ENCODE measurements at places on chromosomes 2 and 18. TPM values are rescaled to one million over a fixed set of nuclear protein-coding genes. Genes with fewer than 3 reads are reported as not detected.

DNA sequence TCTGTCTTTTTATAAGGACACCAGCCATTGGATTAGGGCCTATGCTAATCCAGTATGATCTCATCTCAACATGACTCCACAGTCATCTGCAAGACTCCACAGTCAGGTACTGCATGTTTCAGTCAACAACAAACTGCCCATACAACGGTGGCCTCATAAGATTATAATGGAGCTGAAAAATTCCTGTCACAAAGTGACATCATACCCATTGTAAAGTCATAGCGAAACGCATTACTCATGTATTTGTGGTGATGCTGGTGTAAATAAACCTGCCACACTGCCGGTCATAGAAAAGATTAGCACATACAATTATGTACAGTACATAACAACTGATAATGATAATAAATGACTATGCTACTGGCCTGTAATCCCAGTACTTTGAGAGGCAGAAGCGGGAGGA is 102.2 kb downstream of the TEX51 start:
- DNase-seq, result no peak

DNA sequence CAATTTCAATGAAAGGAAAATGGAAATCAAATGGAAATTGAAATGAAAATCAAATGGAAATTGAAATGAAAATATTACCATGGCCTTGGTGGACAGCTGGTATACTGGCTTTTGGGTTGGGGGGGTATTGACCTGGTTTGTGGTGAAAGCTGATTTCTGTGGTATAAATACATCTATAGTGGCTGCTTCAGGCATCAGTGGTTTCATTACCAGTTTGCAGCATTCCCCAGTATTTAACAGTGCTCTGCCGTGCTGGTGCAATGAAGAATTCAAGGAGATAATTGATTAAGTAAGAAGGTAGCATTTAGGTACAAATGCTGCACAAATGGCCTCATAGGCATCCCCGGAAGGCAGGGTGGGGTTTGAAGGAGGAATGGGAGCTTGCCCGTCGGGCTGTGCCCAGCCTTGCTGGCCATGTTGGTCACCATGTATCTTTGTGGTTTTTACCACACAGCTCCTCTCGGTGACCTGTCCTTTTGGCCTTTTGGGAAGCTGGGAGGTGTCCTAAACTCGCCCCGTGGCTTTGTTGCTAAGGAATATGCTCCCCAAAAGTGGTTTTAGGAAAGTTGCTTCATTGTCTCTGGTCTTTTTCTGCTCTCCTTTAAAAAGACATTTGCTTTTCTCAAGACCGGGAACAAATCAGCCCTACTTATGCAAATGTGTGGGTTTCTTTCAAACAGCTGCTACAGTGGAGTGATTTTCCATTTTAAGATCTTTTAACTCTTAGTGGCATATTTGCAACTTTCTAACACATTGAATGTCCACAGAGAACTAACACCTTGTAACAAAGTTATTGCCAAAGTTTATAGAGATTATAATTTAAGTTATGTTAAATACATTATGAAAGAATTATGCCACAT is 28.6 kb downstream of the SNTG2 start:
- no peak for DNase-seq

DNA sequence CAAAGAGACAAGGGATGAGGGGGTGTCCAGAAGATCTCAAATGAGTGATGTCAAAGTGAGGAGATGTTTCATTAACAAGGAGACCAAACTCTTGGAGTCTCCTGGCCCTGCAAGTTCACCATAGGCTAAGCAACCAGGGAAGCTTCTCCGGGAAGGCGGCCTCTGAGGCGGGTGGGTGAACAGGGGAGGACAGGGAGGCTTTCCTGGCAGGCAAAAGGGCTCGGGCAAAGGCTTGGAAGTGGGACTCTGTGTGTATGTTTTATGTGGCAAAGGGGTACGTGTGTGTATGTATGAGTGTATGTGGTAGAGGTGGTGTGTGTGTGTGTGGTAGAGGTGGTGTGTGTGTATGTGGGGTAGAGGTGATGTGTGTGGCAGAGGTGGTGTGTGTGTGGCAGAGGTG is 163.9 kb downstream of the DYSF start:
- no peak for DNase-seq

DNA sequence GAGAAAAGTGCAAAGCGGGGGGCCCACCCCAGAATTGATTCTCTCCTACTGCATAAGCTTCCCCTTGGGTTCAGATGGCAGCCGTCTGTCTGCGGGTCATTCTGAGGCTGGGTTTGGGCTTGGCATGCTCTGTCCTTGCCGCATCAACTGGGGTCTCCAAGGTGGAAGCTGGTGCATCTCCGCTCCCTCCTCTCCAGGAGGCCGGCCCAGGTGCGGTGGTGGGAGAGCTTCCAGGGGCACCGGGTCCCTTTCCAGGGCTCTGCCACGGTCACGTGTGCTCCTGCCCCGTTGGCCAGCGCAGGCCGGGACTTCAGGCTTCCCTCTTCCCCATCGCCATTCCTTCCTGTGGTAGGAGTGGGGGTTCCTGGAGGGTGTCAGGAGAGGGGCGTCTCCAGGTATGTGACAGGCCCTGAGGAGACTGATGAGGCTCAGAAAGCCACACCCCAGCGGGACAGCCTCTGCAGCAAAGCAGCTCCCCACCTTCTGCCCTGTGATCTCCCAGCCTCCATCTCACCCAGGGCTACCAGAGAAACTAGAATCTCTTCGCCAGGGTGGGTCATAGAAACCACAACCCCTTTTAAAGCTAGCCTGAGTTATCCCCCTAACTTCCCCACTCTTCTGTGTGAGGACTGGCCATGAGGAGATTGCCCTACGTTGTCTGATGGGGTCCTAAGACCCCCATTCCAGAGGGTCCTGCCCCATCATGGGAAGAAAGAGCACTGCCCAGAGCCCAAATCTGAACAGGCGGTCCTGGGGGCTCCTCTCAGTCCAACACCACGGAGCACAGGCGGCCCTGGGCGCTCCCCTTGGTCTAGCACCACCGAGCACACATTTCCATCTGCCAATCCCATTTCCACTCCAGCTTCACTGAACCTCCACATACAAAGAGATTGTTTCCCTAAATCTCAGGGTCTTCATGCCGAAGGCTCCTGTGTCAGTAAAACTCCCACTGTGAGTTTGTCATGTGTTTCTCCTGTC is 76.6 kb downstream of the SLC66A2 start:
- DNase-seq, result no peak

DNA sequence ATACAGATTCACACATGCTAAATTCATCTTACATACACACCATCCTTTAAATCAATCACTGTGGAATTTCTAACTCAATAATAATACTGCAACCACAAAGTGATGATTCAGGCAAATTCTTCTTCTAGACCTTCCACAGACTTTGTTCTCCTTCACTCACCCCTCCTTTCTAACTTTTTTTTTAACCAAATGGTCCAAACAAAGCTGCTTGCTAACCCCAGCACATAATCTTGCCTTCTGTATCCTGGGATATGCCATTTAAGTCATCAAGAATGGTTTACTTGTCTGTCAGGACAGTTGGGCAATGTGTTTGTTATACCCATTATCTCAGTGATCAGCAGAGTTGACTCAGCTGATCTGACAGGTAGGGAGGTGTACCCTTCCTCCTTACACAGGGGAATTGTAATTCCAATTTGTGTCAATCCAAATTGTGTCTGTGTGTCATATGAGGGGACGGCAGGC is 10.0 kb downstream of the SLC40A1 start:
- DNase-seq, result peak; percentile 10

CCDC85A gene
- 0.70 TPM for total RNA-seq

All from Caki2 (cell line).